ENCODE measurements at places on chromosomes 7 and 10.

- DNase-seq = no peak
Observed at GRCh38 chr10:12726971-12727831, 274.3 kb downstream of the CCDC3 start.

DNA sequence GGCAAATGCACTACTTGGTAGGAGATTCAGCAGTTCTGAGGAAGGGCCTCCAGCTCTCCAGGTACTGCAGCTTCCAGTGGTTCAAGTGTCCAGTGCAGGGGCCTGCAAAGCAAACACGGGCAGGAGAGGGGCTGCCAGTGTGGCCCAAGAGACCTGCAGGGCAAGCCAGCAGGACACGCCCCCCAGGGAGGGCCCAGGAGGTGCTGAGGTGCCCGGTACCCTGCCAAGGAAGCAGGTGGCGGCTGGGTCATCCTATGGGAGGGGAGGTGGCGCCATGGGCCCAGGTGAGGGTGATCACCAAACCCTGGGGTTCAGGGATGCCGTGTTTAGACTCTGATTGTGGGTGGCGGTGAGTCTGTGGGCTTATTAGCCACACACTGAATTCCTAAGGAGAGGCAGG lies 45.7 kb downstream of the PARP12 start:
- no peak for DNase-seq

DNA sequence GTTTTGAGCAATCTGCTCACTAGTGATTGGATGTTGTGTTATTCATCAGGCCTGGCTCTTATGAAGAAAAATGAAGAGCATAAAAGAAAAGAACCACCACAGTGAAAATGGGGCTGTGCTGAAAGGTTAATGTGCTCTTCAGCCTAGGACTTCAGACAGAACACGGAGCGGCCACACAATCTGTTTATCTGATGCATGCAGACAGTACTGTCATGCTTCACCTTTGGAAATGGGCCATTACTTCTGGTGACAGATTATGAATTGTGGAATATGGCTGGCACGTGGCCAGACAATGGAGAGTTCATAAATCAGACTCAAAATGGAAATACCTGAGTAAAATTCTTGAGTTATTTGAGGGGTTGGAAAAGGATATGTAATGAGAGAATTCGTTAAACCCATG lies 86.0 kb upstream of the NOBOX start:
- no peak for DNase-seq

GRCh38 chr10:5783300-5783699 lies 29.9 kb downstream of the GDI2 start:
- no peak for DNase-seq

DNA sequence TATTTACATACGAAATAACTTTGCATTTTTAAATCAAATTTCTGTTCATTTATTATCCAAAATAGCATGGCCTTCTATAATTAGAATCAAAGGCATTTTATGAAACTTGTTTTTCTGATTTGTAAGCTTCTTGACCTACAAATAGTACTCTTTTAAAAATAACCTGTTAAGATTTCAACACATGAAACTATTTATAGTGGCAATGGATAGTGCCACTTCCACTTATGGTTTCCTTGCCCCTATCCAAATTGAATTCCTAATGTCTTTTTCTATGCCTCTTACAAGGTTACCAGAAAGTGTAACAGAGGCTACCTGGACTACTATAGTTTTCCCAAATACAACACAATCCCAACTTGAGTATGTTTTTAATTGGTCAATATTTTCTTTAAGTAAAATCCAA lies 263.5 kb downstream of the SEMA3D start:
- DNase-seq = no peak

DNA sequence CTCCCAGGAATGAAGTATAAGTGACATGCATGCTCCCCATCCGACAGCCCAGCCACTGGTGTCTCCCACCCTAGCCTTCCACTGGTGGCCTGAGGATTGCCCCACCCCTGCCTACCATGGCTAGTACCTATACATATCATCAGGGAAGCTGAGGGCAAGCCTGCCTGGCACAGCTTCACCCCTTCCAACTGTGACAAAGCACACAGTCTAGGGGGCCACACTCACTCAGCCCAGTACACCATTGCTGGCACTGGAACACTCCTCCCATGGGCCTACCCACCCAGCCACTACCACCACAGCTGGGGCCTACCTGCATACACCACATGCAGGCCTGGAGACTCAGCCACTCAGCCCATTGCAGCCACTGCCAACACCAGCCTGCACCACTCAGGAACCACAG lies 393.1 kb upstream of the STEAP1 start:
- no peak for DNase-seq

GRCh38 chr10:1957057-1957456 lies 219.7 kb upstream of the ADARB2 start:
- no peak for DNase-seq

GRCh38 chr7:13743226-13743625 lies 246.2 kb downstream of the ETV1 start:
- no peak for DNase-seq

GRCh38 chr7:111516612-111517011 lies 45.7 kb downstream of the IMMP2L start:
- DNase-seq = no peak

DNA sequence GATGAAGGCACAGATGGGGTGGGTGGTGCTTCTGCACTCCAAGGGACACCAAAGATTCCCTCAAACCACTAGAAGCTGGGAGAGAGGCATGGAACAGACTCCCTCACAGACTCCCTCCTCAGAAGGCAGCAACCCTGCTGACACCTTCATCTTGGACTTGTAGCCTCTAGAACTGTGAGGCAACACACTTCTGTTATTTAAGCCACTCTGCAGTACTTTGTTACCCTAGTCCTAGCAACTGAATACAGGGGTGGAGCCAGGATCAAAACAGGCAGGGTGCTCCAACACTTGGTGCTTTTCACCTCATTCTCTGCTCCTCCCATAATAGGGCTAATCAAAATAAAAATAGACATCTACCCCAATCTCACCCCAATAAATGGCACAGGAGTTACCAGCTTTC lies 2.3 kb upstream of the GSTO1 start:
- no peak for DNase-seq

GRCh38 chr10:112535531-112535951 lies 88.5 kb downstream of the VTI1A start:
- peak; percentile 24 for DNase-seq

GRCh38 chr7:30206491-30206890 lies 71.7 kb downstream of the MTURN start:
- peak; percentile 22 for DNase-seq

DNA sequence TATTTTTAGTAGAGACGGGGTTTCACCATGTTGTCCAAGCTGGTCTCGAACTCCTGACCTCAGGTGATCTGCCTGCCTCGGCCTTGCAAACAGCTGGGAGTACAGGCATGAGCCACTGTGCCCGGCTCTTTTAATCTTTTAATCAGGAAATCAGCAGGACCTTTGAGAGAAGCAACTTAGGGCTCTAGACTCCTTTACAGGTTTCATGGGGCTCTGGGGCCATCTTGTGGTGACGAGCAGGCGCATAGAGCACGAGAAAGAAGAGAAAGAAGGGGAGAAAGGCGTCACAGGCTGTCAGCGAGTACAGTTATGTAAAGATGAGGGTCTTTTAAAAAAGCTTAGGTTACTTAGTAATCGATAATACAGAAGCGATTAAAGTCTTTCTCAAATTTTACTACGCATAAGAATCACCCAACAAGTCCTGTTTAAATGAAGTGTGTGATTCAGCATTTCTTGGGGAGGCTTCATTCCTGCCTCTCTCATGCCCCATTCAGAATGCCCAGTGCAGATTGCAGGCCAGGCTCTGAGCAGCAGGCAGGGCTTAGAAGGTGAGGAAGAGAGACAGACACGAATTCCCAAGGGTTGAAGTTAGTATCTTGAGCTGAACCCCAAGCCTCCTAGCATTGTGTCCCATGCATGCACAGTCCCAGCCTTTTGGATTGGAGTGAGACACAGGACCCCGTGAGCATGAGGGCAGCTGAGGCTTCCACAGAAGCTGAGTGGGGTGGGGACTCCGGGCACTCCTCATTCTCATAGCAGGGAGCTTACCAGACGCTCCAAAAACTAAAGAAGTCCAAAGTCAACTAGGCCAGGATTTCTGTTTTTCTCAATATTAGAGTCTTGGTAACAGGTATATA lies 23.6 kb upstream of the PFKP start:
- DNase-seq = peak; percentile 60

- peak; percentile 54 for DNase-seq
Observed at GRCh38 chr10:132353456-132354355, 21.7 kb downstream of the LRRC27 start.

GRCh38 chr10:16901106-16901505 lies 83.9 kb upstream of the RSU1 start:
- DNase-seq = no peak

- peak; percentile 10 for DNase-seq
Observed at GRCh38 chr7:74400420-74401136, 53.1 kb upstream of the GTF2IRD1 start.

GRCh38 chr7:111210996-111211395 lies 120.1 kb downstream of the LRRN3 start:
- DNase-seq = no peak

DNA sequence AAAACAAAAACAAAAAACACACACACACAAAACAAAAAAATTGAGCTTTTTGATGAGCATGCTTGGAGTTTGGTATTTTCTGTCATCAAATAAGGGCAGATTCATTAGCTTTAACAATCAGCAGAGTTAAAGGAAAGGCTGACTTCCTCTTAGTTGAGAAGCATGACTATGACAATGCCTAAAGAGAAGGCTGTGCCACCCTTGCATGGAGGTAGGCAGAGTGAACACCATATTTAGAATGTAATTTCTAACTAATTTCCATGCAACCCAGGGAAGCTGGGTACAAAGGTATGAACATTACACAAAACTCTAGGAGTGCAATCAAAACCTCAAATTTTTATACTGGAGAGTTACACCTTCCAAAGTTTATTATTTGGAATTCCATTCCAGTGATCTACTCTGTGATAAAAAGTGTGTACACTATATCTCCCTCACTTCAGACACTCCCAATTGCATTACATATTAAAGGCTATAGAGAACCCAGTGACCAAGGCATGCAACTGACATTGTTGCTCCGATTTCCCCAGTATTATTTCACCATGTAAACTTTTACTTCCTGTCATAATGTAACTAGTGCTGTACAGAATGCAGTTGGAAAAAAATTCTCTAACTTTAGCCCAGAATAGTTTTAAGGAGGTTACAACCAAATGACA lies 9.4 kb upstream of the CYCS start:
- DNase-seq = no peak

DNA sequence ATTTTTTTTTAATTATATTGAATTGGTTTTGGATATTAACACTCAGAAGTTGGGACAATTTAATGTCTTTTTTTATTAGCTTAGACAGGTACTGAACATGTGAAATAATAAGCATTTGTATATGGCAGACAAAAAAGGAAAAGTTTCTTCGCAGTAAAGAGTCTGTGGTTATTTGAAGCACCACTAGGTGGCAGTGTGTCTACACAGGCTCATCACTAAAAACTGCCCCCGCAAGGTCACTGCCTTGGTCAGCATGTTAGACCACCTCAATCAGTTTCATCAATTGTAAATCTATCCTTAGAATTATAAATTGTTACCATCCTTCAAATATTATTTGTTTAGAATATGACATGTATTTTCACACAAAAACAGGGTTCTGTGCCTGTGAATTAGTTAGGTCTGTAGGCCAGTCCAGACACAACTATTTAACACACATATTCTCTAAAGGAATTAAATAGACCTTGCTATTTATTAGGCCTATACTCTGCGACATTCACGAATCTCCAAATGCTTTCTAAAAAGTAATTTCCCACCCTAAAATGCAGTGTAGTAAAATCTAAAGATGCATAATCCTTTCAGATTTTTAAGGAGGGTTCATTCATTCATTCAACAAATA lies 17.0 kb downstream of the PNLIPRP3 start:
- DNase-seq = no peak

GRCh38 chr7:132705146-132705545 lies 128.9 kb upstream of the PLXNA4 start:
- DNase-seq = no peak

DNA sequence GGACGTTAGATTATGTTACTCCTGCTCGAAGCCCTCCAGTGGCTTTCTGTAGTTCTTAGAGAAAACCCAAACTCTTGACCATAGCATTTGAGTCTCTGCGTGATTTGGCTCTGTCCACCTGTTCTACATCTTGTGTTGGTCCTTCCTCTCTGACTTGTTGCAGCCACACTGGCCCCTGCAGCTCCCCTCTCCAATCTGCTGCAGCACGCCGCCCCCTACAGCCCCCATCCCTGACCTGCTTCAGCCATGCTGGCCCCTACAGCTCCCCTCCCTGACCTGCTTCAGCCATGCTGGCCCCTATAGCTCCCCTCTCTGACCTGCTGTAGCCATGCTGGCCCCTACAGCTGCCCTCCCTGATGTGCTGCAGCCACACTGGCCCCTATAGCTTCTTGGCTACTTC lies 29.2 kb downstream of the TRRAP start:
- DNase-seq = no peak

- no peak for DNase-seq
Observed at GRCh38 chr10:17227367-17228090, 512 bp upstream of the VIM start.

GRCh38 chr10:47167591-47167990 lies 132.4 kb upstream of the GDF10 start:
- no peak for DNase-seq

- DNase-seq = no peak
Observed at GRCh38 chr7:115410972-115411686, 489.2 kb downstream of the MDFIC start.

DNA sequence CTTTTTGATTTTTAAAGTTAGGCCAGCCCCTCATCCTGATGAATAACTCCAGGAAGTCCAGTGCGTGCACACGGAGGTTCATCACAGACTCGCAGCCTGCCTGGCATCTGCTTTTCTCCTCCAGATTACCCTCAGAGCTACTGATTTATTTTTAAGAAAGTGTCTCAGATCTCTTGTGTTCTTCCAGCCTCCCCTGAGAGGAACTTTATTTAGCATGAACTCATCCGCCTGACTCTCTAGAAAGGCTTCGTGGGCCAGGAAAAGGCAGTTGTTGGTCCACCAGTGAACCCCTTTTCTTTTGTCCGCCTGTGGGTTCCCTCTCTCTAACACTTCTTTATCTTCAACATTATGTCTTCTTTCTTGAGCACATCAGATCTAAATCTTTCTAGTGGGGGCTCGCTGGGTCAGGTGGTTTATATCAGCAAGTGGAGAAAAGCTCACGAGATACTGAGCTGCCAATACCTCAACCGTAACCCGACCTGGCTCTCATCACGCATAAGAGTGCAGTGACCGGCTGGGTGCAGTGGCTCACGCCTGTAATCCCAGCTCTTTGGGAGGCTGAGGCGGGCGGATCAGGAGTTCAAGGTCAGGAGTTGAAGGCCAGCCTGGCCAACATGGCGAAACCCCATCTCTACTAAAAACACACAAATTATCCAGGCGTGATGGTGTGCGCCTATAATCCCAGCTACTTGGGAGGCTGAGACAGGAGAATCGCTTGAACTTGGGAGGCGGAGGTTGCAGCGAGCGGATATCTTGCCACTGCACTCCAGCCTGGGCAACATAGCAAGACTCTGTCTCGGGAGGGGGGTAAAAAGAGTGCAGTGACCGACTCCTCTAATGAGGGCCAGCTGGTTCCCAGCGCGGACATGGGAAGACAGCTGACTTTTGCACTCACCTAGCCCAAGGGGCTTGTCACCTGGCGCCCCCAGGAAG lies 162.3 kb downstream of the CCDC3 start:
- no peak for DNase-seq

All from posterior cingulate gyrus (tissue), 11 donors.